ENCODE measurements at places on chromosomes 7 and 10.

- DNase-seq, result no peak
These were observed 110.4 kb downstream of the OSBPL3 start for GRCh38 chr7:24869572-24869971.

DNA sequence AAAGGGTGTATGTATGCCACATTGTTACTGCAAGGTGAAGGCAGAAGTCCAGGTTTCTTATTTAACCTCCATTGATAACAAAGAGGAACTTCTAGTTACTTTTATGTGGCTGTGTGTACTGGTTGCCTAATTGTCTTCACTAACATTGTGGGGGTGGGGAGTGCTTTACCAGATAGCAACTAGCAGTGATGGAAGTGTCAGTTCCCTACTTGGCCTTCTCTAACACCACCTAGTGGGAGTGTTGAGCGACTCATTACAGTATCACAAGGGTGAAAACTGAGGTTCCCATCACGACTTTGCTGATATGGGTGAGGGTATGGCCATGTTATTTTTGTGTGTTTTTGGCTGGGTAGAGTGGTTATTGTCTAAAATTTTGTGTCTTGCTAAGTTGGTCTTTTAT lies 274.4 kb downstream of the THSD7A start:
- DNase-seq, result no peak

GRCh38 chr7:951881-952547 lies 2.5 kb downstream of the ADAP1 start:
- DNase-seq, result no peak

- peak; percentile 44 for DNase-seq
These were observed 18.7 kb downstream of the TAS2R40 start for GRCh38 chr7:143240291-143241168.

GRCh38 chr7:11410656-11411644 lies 421.0 kb downstream of the THSD7A start:
- no peak for DNase-seq

GRCh38 chr10:6154566-6154965 lies 48.2 kb upstream of the PFKFB3 start:
- DNase-seq, result no peak

- no peak for DNase-seq
These were observed 9.4 kb upstream of the GRK5 start for GRCh38 chr10:119197921-119198320.

GRCh38 chr7:92115821-92116220 lies 18.5 kb downstream of the CYP51A1 start:
- DNase-seq, result no peak

DNA sequence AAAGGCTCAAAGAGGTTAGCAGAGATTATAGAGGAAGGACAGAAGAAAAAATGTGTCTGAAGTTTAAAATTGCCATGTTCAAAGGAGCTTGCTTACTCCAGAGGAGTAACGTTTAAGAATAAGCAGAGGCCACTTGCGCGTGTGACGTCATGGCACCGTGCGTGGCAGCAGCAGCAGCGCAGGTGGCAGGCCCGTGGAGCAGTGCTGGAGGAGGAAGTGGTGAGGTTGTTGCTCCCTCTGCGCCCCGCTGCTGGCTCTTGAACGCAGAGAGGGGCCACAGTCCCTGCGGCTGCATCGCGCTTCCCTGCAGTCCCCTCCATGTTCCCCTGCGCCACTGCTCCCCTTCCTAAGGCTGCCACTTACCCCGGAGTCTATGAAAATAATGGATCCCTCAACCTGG lies 37.5 kb downstream of the GDI2 start:
- peak; percentile 62 for DNase-seq

- DNase-seq, result no peak
These were observed 106.9 kb downstream of the ZNF467 start for GRCh38 chr7:149666360-149666945.

DNA sequence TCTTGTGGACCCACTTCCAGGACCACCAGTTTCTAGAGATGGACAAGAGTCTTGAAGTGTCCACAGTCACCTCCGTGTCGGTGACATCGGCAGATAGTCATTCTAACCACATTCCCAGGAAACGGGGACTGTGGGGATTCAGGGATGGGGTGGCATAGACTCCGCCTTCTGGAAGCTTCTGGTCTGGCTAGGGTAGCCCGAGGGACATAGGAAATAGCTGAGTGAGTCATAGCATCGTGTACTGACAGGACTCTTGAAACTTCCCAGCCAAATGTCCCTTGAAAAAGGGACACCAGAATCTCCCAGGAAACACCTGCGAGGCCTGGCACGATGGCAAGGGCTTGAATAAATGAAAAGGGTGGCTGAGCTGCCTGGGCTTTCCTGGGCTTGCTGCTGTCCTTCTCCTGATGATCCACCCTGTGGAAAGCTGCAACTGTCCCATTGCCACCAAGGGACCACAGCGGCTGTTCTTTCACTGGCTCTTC lies 84.1 kb upstream of the LRRC4 start:
- DNase-seq, result no peak

- no peak for DNase-seq
These were observed 68.7 kb upstream of the OGDHL start for GRCh38 chr10:49830846-49831245.

DNA sequence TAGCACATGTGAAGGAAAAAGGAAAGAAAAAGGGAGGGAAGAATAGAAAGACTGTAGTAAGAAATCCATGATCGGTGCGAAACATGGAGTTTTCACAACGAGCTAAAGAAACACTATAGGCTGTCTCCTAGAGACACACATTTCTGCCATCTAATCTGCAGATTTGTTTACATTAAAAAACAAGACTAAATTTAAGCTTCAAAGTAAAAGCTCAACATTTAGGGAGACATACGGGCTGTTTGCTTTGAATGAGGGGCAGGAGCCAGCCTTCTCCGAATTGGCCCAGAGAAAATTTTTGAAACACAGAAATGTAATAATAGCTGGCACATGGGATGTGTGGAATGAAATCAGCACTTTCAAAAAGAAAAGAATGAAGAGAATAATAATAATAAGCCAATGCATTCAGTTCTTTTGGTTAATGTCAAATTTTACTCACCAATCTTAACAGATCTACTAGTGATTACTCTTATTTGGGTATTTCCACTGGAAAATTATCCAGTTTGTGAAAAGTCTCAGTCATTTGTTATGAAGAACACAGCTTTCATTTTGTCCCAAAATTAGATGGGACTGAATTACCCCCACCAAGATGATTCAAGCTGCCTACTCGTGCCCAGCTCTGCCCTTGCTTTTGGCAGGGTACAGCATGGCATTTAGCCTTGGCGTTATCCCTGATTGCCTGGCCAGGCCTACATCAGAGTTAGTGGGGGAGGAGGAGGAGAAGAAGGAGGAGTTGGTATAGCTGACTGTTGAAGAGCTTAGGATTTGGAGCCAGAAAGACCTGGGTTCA lies 47.1 kb downstream of the MTURN start:
- DNase-seq, result no peak

DNA sequence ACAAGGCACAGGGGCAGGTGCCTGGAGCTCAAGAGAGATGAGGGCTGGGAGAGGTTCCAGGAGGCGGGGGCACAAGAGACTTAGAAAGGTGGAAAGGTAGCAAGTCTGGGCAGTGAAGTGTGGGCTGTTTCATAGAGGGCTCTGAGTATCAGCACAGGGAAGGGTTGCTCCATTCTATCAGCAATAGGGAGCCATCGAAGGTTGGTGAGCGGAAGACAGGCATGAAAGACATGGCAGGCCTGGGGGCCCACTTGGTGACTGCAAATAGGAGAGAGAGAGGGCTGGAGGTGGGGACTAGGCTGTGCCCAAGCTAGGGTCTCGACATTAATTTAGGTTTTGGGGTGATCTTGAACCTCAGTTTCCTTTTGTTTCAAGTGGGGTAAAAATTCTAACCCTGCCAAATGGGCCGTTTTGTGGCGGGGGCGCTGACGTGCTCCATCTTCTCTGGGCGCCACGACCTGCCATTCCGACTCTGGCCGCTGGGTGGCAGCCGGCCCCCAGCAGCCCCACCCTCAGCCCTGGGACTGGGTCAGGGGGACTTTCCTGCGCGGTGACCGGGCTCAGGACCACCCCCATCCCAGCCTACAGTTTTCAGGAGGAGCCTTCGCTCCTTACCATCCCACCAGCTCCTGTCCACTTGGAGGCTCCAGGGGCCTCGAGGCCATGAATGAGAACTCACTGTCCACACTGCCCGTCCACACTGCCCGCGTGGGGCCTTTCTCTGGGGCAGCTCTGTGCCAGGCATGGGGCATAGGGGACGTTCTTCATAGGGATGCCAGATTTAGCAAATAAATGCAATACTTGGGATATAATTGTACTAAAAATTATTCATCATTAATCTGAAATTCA lies 37.2 kb upstream of the PCBD1 start:
- peak; percentile 8 for DNase-seq

GRCh38 chr7:159017741-159018140 lies 126.9 kb downstream of the VIPR2 start:
- no peak for DNase-seq

GRCh38 chr7:94129443-94130140 lies 125.4 kb upstream of the BET1 start:
- DNase-seq, result no peak

DNA sequence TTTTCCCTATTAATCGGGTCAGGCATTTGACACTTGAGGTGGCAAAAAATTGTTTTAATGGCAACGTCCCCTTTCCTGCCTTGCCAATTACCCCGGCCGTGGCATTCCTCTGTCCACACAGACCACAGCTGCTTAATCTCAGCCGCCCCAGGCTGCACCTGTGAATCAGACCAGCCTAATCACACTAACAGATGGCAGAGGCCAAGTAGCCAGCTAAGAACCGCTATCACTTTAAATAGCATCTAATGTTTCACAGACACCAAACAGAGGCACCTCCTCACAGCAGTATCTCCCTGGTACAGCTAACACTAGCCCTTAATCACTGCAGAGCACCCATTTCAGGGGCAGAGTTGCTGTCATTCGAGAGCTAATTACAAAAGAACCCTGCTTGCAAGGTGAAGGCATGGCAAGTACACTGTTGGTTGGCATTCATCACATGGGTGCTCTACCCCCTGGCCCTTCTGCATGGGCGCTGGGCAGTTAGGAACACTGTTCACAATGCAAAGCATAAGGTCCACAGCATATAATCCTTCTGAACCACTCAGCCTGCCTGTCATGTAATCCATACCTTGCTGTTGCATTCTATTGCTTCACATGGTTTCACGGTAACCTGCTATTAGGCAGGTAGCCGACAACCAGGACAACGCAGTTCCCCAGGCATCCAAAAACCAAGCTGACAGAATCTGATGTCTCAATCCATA lies 38.8 kb downstream of the FGFR2 start:
- DNase-seq, result no peak

GRCh38 chr10:63012623-63013022 lies 120.5 kb upstream of the NRBF2 start:
- no peak for DNase-seq

- no peak for DNase-seq
These were observed 36.5 kb upstream of the JAZF1 start for GRCh38 chr7:28217143-28217542.

- no peak for DNase-seq
These were observed 18.4 kb upstream of the CCDC71L start for GRCh38 chr7:106679153-106679931.

GRCh38 chr10:50021646-50022045 lies 33.4 kb downstream of the AGAP6 start:
- no peak for DNase-seq

DNA sequence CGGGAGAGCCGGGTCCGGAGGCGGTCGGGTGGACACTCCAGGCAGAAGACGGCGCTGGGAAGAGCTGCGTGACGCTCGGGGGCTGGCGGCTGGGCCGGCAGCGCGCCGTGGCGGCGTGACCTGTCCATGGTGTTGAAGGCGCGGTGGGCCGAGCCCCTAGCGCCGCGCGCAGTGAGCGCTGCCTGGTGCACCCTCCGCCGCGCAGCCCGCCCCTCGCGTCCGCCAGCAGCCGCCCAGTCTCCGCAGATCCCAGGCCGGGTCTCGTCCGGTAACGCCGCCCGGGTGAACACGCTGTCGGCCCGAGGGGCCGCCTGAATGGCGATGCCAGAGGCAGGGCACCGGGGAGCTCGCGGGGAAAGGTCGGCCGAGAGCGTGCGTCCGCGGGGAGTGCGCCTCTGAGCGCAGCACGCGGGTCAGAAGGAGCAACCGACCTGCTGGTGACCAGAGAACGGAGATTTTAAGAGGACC lies 657 bp upstream of the TMEM178B start:
- DNase-seq, result no peak

DNA sequence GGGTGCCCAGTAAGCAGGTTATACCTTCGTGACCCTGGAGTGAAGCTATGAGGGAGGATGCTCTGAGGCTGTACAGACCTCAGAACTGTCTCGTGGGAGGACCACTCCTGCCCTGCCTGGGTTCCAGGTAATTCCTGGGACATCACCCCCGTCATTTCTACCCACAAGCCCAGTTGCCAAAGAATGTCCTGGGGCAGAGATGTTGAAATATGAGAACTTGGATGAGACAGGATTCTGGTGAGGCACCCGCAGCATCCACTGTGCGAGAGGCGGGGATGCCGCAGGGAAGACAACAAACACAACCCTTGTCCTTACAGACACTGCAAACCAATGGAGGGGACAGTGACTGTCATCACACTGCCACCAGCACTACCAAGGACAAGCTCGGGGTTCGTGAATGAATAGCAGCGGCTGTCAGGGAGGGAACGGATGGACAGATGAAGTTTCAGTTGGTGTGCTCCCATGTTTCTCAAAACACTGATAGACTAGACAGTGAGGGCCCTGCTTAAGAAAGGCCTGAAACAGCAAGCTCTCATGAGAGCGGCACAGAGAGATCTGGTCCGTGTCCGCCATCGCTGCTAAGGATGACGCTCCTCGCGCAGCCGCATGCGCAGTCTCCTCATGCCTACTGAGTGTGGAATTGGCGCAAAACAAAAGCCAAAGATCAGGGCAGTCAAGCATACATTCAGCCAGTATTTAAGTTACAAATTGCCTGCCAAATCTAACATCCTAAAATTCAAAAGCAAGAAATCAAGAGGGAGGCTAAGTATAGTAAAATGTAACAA lies 82.0 kb upstream of the RHEB start:
- no peak for DNase-seq

DNA sequence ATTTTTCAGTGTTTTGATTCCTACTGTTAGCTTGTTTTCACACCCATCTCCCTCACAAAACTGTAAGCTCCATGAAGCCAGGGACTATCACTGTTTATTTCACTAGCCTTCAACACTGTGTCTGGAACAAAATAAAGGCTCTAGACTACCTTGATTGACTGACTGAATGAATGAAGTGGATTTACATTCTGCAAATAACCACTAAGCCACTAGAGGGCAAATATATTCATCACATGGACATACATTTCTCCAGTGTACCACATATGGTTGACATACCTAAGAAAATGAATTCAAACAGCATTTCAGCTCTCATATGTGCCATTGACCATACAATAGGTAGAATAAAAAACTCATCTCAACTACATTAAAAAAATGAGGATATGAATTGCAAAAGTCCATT lies 185.9 kb downstream of the RAB11FIP2 start:
- DNase-seq, result no peak
